ENCODE measurements at places on chromosomes 4 and X. TPM values are rescaled to one million over a fixed set of nuclear protein-coding genes. Genes with fewer than 3 reads are reported as not detected.

Gene DIPK2B
- total RNA-seq = 6.4 TPM

Gene TRPC5OS
- not detected for total RNA-seq

Gene EVC
- total RNA-seq = 4.4 TPM

Gene CPZ
- total RNA-seq = 2.5 TPM

Gene DDX53
- not detected for total RNA-seq

Gene MECP2
- total RNA-seq = 28.8 TPM

Gene IL15
- total RNA-seq = 0.25 TPM

Gene C4orf36
- total RNA-seq = 2.2 TPM

Gene USP26
- not detected for total RNA-seq

Gene FGD1
- total RNA-seq = 11.1 TPM

Gene TRIM60
- not detected for total RNA-seq

Gene SSX3
- total RNA-seq = not detected

Gene USP27X
- total RNA-seq = 12.5 TPM

Gene RHOXF1
- not detected for total RNA-seq

Gene RIPPLY1
- total RNA-seq = 0.25 TPM

Gene AR
- 0.74 TPM for total RNA-seq

Gene RBM47
- 22.4 TPM for total RNA-seq

Gene TMEM164
- total RNA-seq = 6.9 TPM

Gene TMPRSS11D
- total RNA-seq = not detected

Gene PHEX
- 0.98 TPM for total RNA-seq

Gene DUX4
- not detected for total RNA-seq

Gene NAT8L
- total RNA-seq = 10.8 TPM

Gene FSTL5
- total RNA-seq = 79.2 TPM

Gene TRO
- total RNA-seq = 61.0 TPM

Gene QRFPR
- 0.49 TPM for total RNA-seq

Gene EOLA2
- total RNA-seq = 13.5 TPM

Gene TMEM47
- 41.8 TPM for total RNA-seq

Gene PPA2
- total RNA-seq = 57.0 TPM

Gene SPIN2A
- total RNA-seq = 0.74 TPM

Gene RHOH
- 0.25 TPM for total RNA-seq

Gene KLB
- total RNA-seq = 0.25 TPM

Gene CT45A1
- not detected for total RNA-seq

Gene DCAF12L1
- total RNA-seq = 0.25 TPM

Gene HS6ST2
- 6.6 TPM for total RNA-seq

Gene DCAF4L1
- under 0.01 TPM for total RNA-seq

Gene F11
- total RNA-seq = 0.25 TPM

Gene GAGE12J
- total RNA-seq = not detected

Gene SH3BGRL
- total RNA-seq = 86.5 TPM

Gene PALLD
- 31.7 TPM for total RNA-seq

Gene HELT
- total RNA-seq = not detected
